NCI-H1694 treated with DMSO at 0.1 percent for 48 hours (cell line): ENCODE measurements at places on chromosomes 16 and 17.
A peak's percentile ranks its signal among the peaks of the same experiment; 100 is the strongest.

GRCh38 chr17:17455173-17455572 lies 21.6 kb upstream of the MED9 start:
- no peak for DNase-seq

GRCh38 chr16:81544700-81545271 lies 100.2 kb downstream of the CMIP start:
- DNase-seq, result no peak

DNA sequence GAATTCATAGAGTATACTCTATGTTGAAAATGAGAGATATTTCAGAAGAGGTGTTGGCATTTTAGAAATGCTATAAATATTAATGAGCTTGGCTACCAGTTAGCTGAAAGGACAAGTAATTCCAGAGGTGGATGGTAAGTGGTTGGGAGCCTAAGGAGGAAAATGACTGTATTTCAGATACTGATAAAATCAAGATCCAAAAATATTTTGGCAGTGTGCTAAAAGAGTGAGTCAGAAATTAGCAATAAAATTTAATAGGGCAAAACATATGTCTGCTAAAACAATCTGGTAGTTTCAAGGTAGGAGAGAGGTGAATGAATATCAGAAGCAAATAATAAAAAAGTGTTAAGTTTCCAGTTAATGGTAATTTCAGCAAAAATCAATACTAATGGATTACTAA lies 1287.9 kb downstream of the CDH8 start:
- DNase-seq, result no peak

DNA sequence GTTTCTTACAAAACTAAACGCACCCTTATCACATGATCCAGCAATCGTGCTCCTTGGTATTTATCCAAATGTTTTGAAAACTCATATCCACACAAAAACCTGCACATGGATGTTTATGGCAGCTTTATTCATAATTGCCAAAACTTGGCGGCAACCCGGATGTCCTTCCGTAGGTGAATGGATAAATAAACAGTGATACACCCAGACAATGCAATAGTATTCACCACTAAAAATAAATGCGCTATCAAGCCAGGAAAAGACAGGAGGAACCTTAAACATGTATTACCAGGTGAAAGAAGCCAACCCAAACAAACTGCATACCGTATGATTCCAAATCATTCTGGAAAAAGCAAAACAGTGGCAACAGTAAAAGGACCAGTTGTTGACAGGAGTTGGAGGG lies 10.0 kb downstream of the SPATA32 start:
- DNase-seq, result no peak

- DNase-seq, result no peak
Observed at GRCh38 chr16:64295466-64295865, 826.4 kb downstream of the CDH11 start.

GRCh38 chr16:57409870-57410587 lies 5.5 kb downstream of the CCL17 start:
- no peak for DNase-seq

DNA sequence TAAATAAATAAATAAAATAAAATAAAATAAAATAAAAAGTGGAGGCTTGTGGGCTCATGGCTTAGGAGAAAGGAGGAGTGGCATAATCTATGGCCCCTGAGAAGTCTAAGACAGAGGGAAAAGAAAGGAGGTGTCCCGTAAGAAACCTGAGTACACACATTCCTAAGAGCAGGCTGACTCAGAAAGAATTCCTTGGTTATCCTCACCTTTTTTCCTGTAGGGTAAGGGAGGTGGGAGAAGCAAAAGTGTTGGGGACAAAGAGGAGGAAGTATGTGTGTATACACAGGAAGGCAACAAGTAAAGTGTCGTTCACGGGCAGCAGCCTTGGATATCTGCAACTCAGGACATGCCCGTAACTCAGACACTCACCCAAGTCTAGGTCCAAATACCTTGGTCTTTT lies 29.3 kb downstream of the MARF1 start:
- no peak for DNase-seq

GRCh38 chr17:14784997-14785696 lies 480.0 kb downstream of the PMP22 start:
- DNase-seq, result no peak

DNA sequence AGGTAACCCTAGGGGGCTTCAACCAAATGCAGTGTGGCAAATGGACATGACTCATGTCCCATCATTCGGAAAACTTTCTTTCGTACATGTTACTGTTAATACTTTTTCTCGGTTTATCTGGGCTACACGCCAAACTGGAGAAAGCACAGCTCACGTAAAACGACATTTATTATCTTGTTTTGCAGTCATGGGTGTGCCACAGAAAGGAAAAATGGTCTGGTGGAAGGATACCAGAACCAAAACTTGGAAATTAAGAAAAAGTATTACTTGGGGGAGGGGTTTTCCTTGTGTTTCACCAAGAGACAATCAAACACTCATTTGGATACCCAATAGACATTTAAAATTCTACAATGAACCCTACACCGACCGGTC lies 23.6 kb downstream of the ALOX15B start:
- DNase-seq, result no peak

GRCh38 chr17:12667299-12667958 lies 1.7 kb downstream of the MYOCD start:
- DNase-seq, result peak; percentile 1

GRCh38 chr17:49403514-49404289 lies 11.0 kb downstream of the PHB1 start:
- no peak for DNase-seq

GRCh38 chr17:2263183-2264066 lies 40.2 kb downstream of the SMG6 start:
- DNase-seq, result no peak

DNA sequence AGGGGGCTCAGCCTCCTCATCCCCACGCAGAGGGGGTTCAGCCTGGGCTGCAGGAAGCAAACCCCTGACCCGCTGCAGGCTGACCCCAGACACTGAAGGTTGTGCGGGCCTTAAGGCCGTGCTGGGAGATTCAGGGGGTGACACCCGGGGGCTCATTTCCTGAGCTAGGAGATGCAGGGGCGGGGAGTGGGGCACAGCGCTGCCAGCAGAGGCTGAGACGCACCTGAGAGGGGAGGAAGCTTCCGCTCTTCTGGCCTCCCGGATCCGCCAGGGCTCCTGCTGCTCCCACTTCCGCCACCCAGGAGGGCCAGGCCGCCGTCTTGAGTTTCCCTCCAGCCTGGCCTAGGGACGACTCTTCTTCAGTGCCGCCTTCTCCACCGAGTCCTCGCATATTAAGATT lies 173.2 kb upstream of the FOXF1 start:
- no peak for DNase-seq

DNA sequence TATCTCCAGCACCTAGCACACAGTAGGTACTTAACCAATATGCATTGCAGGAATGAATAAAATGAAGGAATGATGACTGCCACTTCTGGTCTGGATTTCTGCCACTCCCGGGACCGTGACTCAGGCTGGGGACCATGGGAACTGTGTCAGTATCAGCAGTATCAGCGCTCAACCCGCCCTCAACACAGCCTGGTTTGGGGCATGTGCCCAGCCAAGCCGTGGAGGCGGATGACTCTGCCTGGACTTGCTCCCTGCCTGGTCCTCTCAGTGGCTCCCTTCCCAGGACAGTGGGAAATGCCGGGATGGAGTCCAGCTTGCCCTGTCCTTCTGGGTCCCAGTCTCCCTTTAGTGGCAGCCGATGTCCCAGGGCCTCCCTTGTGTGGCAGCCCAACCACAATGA lies 55.1 kb downstream of the SRCIN1 start:
- DNase-seq, result no peak

- no peak for DNase-seq
Observed at GRCh38 chr17:81840826-81841778, 6.3 kb upstream of the PPP1R27 start.
